ENCODE measurements at places on chromosomes 4 and X. TPM values are rescaled to one million over a fixed set of nuclear protein-coding genes. Genes with fewer than 3 reads are reported as not detected.

Gene RNF212
- not detected for total RNA-seq

Gene IBSP
- not detected for total RNA-seq

Gene ZNF518B
- total RNA-seq, result 15.3 TPM

Gene SPANXA2
- 1.3 TPM for total RNA-seq

Gene IL15
- 2.9 TPM for total RNA-seq

Gene WDR1
- 783 TPM for total RNA-seq

Gene GJB1
- total RNA-seq, result not detected

Gene SATL1
- total RNA-seq, result not detected

Gene ZNF141
- total RNA-seq, result 2.8 TPM

Gene HPGDS
- not detected for total RNA-seq

GRCh38 chrX:137792214-137792613, 226.3 kb downstream of the ZIC3 start:
- no peak for DNase-seq

DNA sequence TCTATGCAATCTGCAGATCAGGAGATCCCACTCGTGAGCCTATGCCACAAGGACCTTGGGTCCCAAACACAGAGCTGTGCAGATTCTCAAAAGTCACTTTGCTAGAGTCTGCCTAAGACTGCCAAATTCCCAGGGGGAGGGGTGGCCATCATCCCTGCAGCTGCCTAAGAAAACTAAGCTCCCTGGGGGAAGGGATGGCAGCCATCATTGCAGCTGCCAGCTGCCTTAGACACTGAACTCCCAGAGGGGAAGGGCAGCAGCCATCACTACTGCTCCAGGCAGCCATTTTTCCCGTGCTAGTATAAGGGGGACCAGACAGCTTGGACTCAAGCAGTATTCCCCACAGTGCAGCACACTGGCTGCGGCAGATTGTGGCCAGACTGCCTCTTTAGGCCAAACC, 156.9 kb downstream of the NKX6-1 start:
- no peak for DNase-seq

DNA sequence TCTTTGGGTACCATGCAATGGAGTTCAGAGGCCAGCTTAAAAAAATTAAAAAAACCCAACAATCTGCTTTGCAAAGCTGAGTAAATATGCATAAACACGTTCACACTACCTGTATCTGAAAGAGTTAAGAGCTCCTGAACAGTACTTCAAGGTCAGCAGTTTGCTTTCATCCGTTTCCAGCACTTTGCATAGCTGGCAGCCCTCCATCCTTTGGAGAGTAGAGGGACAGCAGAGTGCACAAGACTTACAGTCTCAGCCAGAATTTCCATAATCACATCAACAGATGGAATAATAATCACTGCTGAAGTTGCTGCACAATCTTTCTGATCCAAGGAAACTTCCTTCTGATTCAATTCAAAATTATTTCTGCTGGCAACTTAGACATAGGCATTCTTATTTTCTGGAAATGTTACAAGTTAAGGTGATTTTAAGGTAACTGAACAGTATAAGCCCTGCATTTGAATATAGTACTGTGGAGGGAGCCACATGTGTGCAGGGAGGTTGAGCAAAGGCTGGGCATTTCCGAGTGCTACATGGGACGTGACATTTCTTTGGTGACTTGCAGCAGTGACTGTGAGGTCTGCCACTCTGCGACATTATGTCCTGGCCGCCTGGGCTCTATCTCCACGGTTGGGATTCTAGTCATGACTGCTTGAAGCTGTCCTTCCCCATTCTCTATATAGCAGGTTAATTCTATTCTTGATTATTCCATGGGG, 73.5 kb upstream of the EMCN start:
- no peak for DNase-seq

GRCh38 chr4:83323136-83323535, 11.5 kb downstream of the HPSE start:
- no peak for DNase-seq

- no peak for DNase-seq
Measured at GRCh38 chr4:155887847-155888570, 15.5 kb upstream of the TDO2 start.

GRCh38 chr4:173231916-173232315, 63.3 kb downstream of the GALNT7 start:
- no peak for DNase-seq

GRCh38 chr4:158025131-158025530, 147.7 kb downstream of the GASK1B start:
- peak; percentile 40 for DNase-seq

DNA sequence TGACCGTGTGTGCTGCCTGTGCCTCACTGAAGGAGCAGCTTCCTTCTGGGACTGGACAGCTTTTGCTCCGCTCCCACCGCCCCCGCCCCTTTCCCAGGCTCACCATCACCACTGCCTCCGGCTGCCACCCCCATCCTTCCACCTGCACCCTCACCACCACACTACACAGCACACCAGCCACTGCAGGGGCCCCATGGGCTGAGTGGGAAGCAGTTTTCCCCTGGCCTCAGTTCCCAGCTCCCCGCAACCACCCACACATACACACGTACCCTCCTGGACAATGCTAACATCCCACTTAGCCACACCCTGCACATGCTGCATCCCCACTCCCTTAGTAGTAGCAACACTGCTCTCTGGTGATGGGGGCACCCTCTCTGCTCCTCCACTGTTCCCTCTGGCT, 29.6 kb upstream of the COX18 start:
- no peak for DNase-seq

GRCh38 chrX:156000361-156000926, 2.9 kb downstream of the IL9R start:
- DNase-seq, result no peak

GRCh38 chrX:57121816-57122215, 468 bp upstream of the SPIN2B start:
- no peak for DNase-seq

GRCh38 chr4:157459785-157460184, 239.3 kb downstream of the GRIA2 start:
- DNase-seq, result no peak

GRCh38 chr4:48047896-48048295, 31.3 kb downstream of the NIPAL1 start:
- DNase-seq, result no peak

GRCh38 chr4:182177166-182177565, 66.0 kb upstream of the TENM3 start:
- no peak for DNase-seq

GRCh38 chr4:47213539-47213938, 182.2 kb downstream of the GABRB1 start:
- DNase-seq, result no peak

- DNase-seq, result no peak
Measured at GRCh38 chrX:52031371-52031770, 37.6 kb downstream of the MAGED4B start.

- DNase-seq, result peak; percentile 5
Measured at GRCh38 chrX:86002076-86002896, 45.1 kb downstream of the CHM start.

GRCh38 chr4:184167576-184167975, 50.1 kb downstream of the ENPP6 start:
- DNase-seq, result no peak

Measured in HFFc6 (cell line).